ENCODE measurements at places on chromosomes 12 and 14. TPM values are rescaled to one million over a fixed set of nuclear protein-coding genes. Genes with fewer than 3 reads are reported as not detected.

Gene SLC17A8
- total RNA-seq, result not detected

Gene PLBD1
- total RNA-seq, result 1.00 TPM

Gene ADAM21
- total RNA-seq, result not detected

Gene TBC1D30
- 0.45 TPM for total RNA-seq

Gene HOXC6
- not detected for total RNA-seq

Gene B4GALNT3
- 12.2 TPM for total RNA-seq

Gene PZP
- not detected for total RNA-seq

Gene PPP4R4
- 1.7 TPM for total RNA-seq

Gene KLHDC1
- 2.6 TPM for total RNA-seq

Gene CIDEB
- 29.8 TPM for total RNA-seq

Gene LMNTD1
- total RNA-seq, result not detected

Gene C12orf54
- not detected for total RNA-seq

Gene SERPINA10
- not detected for total RNA-seq

Gene MBIP
- total RNA-seq, result 42.7 TPM

Gene TMPRSS12
- not detected for total RNA-seq

Gene RFX4
- not detected for total RNA-seq

Gene CATSPERB
- total RNA-seq, result 1.5 TPM

Gene BEGAIN
- total RNA-seq, result 1.5 TPM

Gene DBX2
- total RNA-seq, result not detected

Gene GUCY2C
- not detected for total RNA-seq

Gene CSAD
- 69.1 TPM for total RNA-seq

Gene KRT78
- not detected for total RNA-seq

Gene DIO2
- total RNA-seq, result 0.03 TPM

Gene KRT6C
- total RNA-seq, result not detected
